ENCODE measurements at places on chromosomes 4 and X.

DNA sequence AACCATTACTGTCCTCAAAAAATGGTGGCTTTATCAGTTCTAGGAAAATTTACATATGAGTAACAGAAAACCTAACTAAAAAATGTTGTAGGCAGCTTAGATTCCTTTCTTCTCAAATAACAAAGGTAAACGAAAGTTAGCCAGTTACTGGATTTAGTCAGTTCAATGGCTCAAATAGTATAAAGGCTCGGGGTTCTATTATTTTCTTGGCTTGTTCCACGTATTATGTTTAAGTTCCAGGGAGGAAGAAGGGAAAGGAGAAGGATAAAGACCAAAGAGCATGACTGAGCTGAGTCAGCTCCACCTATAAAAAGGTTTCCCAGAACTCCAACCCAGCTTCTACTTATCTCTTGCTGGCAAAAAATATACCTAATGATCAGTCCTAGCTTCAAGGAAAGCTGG lies 41.0 kb upstream of the MAB21L2 start:
- no peak for DNase-seq

DNA sequence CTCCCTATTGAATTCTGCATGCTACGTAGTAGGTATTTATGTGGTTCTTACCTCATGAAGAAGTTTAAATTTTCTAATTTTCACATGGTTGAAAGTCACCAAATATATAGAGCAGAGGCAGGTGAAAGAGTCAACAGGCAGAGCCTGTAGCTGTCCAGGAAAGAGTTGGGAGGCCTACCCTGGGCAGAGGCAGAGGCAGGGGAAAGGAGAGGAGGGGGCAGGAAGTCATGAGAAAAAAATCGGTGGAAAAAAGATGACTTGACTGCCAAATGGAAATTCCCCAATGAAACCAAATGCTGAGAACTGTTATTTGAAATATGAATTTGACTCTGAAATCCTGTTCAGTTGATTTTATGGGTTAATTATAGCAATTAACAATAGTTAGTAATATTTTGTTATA lies 23.1 kb upstream of the GPR34 start:
- no peak for DNase-seq

DNA sequence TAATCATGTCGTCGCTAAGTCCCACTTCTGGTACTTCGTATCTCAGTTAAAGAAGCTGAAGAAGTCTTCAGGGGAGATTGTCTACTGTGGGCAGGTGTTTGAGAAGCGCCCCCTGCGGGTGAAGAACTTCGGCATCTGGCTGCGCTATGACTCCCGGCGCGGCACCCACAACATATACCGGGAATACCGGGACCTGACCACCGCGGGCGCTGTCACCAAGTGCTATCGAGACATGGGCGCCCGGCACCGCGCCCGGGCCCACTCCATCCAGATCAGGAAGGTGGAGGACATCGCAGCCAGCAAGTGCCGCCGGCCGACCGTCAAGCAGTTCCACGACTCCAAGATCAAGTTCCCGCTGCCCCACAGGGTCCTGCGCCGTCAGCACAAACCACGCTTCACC lies 11.3 kb downstream of the PNCK start:
- DNase-seq: peak; percentile 63

DNA sequence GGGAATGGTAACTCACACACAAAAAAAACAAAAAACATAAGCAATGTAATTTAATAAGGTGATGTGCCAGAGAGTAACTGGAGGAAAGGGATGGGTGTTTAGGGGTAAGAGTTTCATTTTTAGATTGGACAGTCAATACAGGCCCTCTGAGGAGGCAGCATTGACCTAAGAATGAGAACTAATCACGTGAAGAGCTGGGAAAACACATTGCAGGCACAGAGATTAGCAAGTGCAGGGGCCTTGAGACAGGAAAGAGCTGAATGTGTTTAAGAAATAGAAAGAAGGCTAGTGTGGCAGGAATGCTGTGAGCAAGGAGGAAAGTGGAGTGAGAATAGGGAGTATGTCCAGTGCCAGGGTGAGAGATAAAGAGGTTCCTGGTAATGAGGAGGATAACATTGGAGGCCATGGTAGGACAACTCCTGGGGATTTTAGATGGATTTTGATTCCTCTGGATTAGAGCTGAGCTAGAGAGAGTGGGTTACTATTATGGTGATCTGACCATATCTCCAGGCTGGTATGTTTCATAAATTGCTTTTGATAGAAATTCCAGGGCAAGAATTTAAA lies 17.6 kb downstream of the PDLIM5 start:
- DNase-seq: no peak

- no peak for DNase-seq
Observed at GRCh38 chrX:84690228-84690627, 188.0 kb upstream of the HDX start.

DNA sequence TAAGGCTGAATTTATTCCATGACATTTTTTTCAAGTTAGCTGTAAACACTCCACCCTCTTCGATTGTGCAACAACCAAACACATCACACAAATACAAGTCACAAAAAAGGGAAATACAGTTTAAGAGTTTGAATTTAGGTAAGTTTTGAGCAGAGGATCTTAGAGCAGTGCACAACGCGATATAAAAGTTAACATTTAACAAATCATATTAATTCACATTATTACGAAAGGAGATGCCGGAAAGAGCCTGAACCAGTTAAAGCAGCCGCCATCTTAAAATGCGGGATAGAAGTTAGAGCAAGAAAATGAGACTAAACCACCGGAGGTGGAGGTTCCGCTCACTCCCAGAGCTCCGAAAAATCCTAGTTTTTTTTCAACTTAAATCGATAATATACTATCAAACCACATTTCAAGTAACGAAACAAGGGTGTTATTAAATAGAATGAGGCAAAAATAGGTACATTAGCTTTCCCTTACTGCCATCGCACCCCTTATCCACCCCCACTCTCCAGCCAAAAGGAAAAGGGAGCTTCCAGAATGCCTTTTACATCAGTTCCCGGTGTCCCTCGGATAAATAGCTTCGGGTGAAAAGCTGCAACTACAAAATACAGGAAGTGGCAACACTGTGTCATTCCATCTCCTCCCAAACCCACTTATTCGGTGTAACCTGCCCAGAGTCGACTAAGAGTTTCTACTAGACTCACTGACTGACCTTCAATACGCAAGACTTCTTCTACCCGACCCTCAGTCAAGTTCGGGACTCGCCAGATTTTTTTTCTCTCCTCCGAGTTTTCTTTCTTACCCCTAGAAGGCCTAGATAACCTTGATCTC lies 1.9 kb downstream of the UBE2D3 start:
- DNase-seq: peak; percentile 31

DNA sequence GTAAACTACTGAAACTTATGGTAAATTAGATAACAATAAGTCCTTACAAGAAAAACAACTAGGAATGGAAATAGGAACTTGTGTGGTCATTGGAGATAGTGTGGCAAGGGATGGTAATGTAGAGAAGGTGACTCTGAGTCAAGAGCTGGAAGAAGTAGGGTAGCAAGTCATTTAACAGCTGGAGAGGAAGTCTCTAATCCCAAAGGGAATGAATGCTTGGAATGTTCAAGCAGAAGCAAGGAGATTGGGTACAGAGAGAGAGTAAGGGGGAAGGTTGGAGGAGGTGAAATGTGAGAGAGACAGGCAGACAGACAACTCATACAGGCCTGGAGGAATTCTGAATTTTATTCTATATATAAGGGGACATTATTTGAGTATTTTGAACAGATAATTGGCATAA lies 260.6 kb upstream of the MAD2L1 start:
- no peak for DNase-seq

- no peak for DNase-seq
Observed at GRCh38 chr4:28690890-28691289, 1830.2 kb downstream of the STIM2 start.

DNA sequence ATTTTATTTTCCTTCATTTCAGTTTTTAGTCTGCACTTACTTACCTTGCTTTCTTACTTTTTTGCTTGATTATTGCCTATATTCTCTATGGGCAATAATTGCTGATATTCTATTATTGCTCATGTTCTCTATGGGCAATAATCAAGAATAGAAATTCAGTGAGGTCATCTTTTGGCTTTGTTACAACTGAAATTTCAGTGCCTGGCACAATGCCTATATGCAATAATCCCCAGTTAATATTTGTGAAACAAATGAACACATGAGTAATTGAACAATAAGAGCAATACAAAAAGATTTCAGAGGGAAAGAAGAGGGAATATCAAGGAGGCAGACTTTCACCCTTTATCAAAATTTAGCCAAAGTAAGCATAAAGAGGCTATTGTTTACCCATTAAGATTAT lies 48.6 kb upstream of the ARSJ start:
- no peak for DNase-seq

DNA sequence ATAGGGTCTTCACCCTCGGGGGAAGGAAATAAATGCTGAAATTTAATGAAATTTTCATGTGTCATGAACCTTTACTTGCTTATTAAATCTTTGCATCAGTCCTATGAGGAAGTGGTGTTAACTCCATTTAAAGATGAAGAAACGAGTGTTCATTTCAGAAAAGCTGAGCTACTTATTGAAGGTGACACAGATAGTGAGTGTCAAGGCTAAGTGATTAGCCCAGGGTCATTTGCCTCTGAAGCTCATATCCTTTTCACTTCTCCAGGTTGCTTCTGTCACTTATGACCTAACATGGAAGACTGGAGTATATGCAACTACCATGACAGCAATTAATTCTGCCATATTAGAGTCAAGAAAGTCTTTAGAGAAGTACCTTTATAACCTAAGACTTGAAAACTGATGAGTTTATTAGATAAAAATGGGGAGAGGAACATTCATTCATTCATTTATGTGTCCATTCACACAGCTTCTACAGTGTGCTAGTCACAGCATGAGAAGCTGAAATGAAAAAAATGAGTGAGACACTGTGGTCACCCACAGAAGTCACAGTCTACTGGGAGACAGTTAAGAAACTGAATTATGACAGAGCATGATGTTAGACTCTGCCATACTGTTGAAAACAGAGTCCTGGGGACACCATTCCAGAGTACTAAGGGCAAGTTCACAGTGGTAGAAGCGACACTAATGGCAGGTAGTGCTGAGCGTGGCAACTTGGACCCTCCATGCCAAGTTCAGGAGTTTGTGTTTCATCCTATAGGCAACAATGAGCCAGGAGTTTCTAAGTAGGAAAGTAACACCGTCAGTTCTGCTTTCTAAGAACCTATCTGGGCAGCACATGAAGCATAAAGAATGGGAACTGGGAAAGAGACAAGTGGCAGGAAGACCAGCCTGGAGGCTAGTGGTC lies 21.3 kb downstream of the ALPK1 start:
- DNase-seq: no peak

DNA sequence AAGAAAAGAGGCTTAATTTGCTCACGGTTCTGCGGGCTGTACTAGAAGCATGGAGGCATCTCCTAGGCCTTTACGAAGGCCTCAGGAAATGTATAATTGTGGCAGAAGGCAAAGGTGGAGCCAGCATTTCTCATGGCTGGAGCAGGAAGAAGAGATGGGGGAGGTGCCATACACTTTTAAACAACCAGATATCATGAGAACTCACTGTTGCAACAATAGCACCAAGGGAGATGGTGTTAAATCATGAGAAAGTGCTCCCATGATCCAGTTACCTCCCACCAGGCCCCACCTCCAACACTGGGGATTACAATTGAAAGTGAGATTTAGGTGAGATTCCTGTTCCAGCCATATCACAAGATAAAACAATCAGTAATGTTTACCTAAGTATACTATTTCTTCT lies 45.5 kb downstream of the MTHFD2L start:
- peak; percentile 30 for DNase-seq

DNA sequence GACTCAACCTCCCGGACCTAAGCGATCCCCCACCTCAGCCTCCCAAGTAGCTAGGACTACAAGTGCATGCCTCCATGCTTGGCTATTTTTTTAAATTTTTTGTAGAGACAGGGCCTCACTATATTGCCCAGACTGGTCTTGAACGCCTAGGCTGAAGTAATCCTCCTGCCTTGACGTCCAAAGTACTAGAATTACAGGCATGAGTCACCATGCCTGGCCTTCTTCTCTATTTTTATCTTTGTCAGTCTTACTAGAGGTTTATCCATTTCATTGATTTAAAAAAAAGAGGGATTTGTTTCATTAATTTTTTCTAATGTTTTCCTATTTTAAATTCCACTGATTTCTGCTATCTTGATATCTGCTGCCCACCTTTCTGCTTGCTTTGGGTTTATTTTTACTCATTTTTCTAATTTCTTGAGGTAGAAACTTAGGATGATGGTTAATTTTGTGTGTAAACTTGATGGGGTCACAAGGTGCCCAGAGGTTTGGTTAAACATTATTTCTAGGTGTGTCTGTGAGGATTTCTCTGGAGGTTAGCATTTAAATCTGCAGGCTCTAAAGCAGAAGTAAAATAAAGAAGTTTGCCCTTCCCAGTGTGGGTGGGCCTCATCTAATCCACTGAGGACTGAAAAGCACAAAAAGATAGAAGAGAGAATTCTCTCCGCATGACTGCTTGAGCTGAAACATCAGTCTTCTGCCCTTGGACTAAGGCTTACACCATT lies 116.2 kb upstream of the DCLK2 start:
- no peak for DNase-seq

- DNase-seq: no peak
Observed at GRCh38 chr4:158376106-158376840, 145.4 kb upstream of the RXFP1 start.

- no peak for DNase-seq
Observed at GRCh38 chr4:47674144-47674543, 163.7 kb downstream of the CORIN start.

GRCh38 chr4:131258361-131258760 lies 1890.7 kb upstream of the PCDH10 start:
- DNase-seq: no peak

DNA sequence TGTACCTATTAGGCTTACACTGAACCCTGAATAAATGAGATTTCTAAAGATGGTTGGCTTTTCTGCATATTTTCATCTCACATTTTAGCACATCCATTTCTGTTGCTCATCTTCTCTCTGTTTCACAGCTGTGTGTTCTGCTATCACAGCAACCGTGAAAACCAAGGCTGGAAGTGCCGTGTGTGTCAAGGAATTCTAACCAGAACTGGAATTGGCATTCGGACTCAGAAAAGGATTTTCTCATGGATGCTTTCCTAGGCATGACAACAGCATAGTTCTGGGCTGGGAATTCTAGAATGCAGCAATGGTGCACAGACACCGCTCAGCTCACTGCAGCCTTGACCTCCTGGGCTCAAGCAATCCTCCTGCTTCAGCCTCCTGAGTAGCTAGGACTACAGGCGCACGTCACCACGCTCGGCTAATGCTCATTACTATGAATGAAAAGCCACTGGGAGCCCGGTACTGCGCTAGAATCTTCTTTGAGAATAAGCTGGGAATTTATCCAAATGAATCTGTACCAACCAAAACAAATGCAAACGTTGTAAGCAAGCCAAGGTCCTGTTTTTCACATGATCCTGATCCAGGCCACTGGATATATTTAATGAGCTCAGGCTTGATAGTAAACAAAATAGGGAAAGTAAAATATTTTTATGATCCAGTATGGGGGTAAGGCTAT lies 105.2 kb downstream of the RBM47 start:
- DNase-seq: no peak

DNA sequence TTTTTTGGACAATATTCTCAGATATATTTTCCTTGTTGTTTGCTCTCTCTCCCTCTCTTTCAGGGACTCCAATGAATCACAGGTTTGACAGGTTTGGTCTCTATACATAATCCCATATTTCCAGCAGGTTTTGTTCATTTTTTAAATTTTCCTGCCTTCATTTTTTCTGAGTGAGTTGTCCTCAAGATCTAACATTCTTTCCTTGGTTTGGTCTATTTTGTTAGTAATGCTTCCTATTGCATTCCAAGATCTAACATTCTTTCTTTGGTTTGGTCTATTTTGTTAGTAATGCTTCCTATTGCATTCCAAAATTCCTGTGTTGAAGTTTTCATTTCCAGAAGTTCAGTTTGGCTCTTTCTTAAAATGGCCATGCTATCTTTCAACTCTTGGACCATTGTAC lies 45.3 kb upstream of the ZMAT1 start:
- no peak for DNase-seq

- DNase-seq: no peak
Observed at GRCh38 chr4:156949373-156949814, 22.2 kb downstream of the PDGFC start.

All from Caco-2 (cell line).